Stimulated activated CD4-positive, alpha-beta T cell treated with anti-CD3 and anti-CD28 coated beads, Interleukin-4, amount 100 ng/mL, for 1 hour (primary cell): ENCODE measurements at places on chromosomes 13 and 19.

DNA sequence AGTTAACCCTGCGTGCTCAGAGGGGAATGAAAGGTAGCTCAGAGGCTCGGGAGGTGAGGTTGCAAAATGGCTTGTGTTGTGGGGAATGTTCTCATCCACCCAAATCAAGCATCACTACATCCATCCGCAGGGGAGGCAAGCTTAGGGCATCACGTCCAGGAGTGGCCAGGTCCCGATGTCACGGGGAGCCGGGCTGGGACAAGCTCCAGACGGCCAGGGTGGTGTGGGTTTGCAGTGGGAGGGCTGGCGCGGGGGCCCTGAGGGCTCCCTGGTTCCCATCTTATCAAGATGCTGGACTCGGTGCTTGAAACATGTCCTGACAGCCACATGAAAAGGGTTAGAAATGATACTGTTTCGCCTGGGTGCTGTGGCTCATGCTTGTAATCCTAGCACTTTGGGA is 25.8 kb downstream of the EPN1 start:
- no peak for DNase-seq

DNA sequence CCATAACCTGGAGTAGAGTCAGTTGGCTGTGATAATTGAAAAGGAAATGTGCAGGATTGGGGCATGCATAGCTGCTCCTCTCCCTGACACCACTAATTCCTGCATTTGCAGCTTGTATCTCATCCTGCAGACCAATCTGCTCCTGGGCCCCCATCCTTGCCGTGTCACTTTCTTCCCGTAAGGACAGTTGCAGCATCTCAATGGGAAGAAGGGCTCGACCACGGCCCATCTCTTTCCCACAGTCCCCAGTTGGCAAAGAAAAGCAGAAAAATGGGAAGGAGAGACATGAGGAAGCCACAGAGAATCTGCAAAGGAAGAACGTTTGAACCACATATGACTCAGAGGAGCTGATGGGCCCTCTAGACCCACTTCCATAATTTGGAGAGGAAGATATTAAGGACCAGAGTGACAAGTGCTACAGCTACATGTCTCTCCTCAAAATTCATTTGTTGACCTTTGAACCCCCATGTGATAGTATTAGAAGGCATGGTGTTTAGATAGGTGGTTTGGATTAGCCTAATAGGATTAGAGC is 1.8 kb upstream of the SIGLEC12 start:
- no peak for DNase-seq

DNA sequence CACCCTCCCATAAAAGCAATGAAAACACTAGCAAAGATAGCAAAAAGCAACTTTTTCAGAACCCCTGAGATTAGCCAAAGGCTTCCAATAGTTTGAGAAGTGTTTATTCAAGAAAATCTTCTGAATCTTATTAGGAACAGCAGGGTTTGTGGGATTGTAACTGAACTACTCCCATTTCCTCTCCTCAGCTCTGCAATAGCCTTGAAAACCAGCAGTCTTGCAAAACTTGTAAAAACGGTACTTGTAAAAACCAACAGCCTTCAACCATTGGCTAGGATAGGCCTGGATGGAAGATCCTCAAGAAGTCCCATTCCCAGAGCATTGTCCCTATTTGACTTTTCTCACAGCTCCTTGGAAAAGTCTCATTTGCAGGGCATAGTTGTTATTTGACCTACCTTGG is 12.1 kb downstream of the RNASEH2B start:
- no peak for DNase-seq

DNA sequence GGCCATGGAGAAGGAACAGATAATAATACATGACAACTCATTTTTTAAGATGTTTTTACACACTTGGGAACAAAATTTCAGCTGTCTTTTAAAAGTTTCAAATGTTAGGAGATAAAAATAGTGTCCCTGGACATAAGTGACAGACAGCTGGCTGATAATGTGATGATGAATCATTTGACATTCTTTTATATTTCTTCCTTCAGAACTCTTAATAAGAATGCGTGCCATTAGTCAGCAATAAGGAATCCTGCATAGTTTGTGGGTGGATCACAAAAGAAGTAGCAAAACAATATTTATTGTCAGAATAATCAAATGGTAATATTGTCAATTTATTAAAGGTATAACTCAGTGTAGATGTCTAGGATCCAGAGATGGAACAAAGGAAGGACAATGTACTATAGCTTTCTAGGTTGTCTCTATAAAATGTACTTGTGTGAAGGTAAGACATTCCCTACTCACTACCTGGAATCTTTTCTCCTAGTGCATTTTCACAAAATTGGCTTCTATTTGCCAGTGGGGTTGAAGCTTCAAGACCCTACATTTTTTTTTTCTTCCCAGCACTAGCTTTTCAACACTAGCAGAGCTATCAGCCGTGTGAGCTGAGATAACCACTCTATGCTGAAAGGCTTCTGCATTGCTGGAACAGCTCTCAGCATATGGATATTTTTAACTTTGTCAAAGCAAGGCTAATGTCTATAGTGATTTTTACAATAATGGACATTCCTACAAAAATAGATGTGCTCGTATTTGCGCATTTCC is 175.6 kb upstream of the SLITRK6 start:
- no peak for DNase-seq

GRCh38 chr13:37587236-37587635 is 11.3 kb downstream of the POSTN start:
- no peak for DNase-seq

- DNase-seq = no peak
Observed at GRCh38 chr13:30866677-30867076, 39.4 kb upstream of the MEDAG start.

GRCh38 chr19:6501740-6502648 is at the start of gene TUBB4A:
TUBB4A (minus strand) TSS chr19:6502309; CDS start chr19:6502212, 97 bp downstream.
- peak; percentile 55 for DNase-seq

- DNase-seq = no peak
Observed at GRCh38 chr19:55676889-55677505, 2.0 kb downstream of the EPN1 start.

GRCh38 chr13:32391101-32391619 is 36.8 kb downstream of the N4BP2L1 start:
- no peak for DNase-seq

GRCh38 chr13:45328661-45329111 is 12.3 kb downstream of the TPT1 start:
- DNase-seq = no peak

DNA sequence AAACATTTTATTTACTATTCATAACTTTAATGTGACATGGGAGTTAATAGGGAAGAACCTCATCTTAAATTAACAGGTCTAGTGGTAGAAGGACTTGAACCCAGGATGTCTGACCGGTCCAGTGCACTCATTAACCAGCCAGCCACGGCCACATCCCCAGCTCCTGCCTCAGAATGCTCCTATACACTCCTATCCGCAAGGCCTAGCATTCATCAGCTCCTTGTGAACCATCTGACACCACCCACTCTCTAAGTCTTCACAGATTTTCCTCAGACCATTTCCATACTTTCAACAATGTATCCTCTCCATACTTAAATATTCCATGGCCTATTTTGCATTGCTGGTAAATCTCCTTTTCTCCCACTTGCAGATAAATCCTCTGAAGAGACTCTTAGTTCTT is 98.3 kb downstream of the KLF12 start:
- DNase-seq = no peak

DNA sequence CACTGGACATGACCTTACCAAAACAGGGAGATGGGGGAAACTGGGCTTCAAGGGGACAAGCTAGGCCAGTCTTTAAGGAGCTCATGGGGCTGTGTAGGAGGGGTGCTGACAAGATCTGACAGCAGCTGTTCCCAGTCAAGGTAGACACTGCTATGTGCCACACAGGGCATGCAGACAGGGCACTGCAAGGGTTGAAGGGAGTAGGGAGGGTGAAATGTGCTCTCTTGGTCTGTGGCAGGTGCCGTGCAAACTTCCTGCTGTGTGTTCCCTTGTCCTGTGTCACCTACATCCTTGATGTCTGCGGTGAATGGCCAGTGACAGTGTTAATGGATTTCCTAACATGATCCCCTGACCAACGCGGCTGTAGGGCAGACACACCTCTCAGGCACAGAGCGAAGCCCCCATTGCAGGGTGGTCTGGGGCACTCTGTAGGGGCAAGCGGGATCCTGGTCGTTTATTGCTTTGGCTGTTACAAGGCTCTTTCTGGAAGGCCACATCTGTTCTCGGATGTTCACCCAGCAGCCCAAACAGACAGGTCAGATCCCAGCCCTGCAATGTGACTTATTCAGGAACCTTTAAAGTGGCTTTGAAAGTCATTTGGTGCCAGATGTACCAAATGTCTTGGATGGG is 199.5 kb upstream of the ZNF536 start:
- DNase-seq = no peak

GRCh38 chr13:101536079-101536478 is 83.6 kb downstream of the ITGBL1 start:
- DNase-seq = no peak

- no peak for DNase-seq
Observed at GRCh38 chr13:21683034-21683733, 12.3 kb downstream of the FGF9 start.

- DNase-seq = no peak
Observed at GRCh38 chr13:80871481-80871880, 530.6 kb upstream of the SPRY2 start.

DNA sequence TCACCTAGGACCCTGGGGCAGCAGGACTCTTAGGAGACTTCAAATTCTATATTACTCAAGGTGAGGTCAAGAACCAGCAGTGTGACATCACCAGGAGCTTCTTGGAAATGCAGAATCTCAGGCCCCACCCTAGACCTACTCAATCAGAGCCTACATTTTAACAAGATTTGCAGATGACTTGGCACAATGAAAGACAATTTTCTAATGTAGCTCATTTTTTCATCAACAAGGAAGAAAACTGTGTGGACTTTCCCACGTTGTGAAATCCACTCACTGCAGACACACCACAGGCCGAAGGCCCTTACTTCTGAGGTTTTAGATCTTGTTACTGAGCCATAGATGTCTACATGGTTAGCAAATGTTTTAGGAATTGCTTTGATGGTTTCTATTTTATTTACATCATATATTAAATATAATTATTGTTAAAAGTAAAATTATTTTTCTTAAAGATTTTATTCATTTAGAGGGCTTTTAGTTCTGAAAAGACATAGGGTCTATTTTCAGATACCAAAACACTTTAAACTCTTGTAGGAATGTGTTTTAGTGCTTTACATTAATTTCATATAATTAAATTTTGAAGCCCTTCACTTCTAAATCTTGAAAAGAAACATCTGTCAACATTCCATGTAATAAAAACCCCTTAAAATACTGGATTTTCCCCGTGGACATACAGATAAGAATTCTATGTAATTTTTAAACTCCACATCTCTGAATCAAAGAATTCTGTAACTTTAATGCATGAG is 18.5 kb upstream of the STARD13 start:
- no peak for DNase-seq

GRCh38 chr19:49455773-49456172 is 2.7 kb downstream of the ALDH16A1 start:
- no peak for DNase-seq

- no peak for DNase-seq
Observed at GRCh38 chr13:97339988-97340749, 93.8 kb upstream of the RAP2A start.

GRCh38 chr19:46661020-46661731 is at the start of gene DACT3:
DACT3 (minus strand) TSS chr19:46661182; CDS start chr19:46661064, 118 bp downstream.
- peak; percentile 100 for DNase-seq

- DNase-seq = no peak
Observed at GRCh38 chr13:100234524-100235136, 145.7 kb downstream of the PCCA start.

GRCh38 chr13:84653915-84654534 is 771.8 kb upstream of the SLITRK1 start:
- DNase-seq = no peak

GRCh38 chr19:39518458-39518857 is 3.5 kb downstream of the SELENOV start:
- DNase-seq = no peak

DNA sequence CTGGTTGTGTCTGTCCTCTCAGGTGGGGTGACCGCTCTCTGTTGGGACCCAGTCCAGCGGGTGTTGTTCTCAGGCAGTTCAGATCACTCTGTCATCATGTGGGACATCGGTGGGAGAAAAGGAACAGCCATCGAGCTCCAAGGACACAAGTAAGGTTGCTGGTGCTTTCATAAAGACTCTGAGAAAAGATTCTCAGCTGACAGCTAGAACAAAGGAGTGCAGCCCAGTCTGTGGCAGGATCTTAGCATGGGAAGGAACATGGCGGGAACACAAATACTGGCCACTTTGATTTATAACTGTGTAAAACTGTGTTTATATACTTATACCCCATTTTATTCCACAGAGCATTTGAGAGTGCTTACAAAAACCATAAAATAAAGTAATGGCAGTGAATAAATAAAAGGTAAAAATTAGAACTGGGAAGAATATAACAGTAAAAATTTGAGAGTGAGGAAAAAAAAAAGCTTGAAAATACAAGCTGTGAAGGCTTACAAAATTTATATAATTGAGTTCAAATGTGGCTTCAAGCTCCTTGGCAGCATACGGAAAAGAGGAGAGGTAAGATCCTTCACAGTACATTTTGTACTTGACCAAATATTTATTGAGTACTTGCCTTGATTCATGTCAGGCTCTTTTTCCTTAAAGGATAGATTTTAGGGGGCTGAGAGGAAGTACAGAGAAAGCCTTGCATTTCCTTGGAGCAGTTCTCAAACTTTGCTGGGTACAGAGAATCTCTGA is 64.8 kb downstream of the DHRS12 start:
- no peak for DNase-seq

- no peak for DNase-seq
Observed at GRCh38 chr13:43356567-43356966, 333.2 kb downstream of the DNAJC15 start.

DNA sequence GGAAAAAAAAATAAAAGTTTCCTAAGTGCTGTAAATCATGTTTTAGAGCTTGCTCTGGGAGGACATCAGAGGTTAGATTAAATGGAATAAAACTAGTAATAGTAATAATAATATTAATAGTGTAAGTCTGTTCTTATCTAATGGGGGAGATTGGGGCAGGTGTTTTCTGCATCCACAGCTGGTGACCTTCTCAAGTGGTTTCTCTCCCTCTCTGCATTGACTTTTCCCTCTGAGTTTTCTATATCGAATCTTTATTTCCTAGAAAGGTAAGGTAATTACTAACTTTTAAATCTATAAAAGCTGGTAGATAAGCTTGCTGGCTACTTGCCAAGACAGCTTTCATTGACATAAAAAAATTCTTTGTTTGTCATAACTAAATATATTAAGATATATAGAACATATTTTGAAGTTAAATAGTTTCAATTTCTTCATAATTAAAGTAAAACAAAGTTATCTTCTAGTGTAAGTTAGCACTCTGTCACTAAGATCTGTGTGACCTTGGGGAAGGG is 49.6 kb upstream of the DIAPH3 start:
- DNase-seq = no peak

GRCh38 chr13:27927444-27928352 is 7.9 kb downstream of the PDX1 start:
- no peak for DNase-seq

DNA sequence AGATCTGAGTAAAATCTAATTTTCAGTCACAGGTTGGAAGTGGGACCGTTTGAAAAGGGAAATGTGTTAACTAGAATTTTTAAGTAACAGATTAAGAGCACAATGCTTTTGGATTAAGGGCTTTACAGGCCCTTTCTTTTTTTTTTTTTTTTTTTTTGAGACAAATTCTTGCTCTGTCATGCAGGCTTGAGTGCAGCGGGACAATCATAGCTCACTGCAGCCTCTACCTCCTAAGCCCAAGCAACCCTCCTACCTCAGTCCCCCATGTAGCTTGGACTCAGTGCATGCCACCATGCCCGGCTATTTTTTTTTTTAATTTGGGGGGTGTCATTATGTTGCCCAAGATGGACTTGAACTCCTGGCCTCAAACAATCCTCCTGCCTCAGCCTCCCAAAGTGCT is 363.7 kb downstream of the LIG4 start:
- DNase-seq = no peak
